Lung microvascular endothelial cell (primary cell): ENCODE measurements at places on chromosomes 7 and 10. TPM values are rescaled to one million over a fixed set of nuclear protein-coding genes. Genes with fewer than 3 reads are reported as not detected.

GRCh38 chr10:102596506-102596971 is 47.7 kb upstream of the TRIM8 start:
- DNase-seq, result peak; percentile 81

DNA sequence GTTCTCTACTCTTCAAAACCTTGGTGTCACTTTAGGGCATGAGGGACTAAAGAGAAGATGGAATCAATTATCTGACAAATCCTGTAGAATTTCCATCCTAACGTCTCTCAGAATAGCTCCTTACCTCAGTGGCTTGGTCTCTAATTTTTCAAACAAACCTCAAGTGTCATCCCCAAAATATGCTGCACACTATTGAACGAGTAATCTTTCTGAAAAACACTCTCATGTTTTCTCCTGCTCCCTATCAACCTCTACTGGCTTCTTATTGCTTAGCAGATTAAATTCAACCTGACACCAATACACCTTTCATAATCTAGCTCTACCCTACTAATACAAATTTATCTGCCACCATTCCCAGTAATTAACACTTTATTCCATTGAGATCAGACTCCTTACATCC is 8.5 kb downstream of the CNOT4 start:
- DNase-seq, result no peak

- DNase-seq, result peak; percentile 64
Observed at GRCh38 chr7:29748286-29749099, 57.8 kb upstream of the WIPF3 start.

The PSPH gene
- 19.4 and 29.8 TPM in 2 replicates for total RNA-seq
